Stimulated activated naive CD8-positive, alpha-beta T cell treated with anti-CD3 and anti-CD28 coated beads, Interleukin-15, amount 100 ng/mL, for 72 hours (primary cell): ENCODE measurements at places on chromosomes 3 and 15.
A peak's percentile ranks its signal among the peaks of the same experiment; 100 is the strongest.

DNA sequence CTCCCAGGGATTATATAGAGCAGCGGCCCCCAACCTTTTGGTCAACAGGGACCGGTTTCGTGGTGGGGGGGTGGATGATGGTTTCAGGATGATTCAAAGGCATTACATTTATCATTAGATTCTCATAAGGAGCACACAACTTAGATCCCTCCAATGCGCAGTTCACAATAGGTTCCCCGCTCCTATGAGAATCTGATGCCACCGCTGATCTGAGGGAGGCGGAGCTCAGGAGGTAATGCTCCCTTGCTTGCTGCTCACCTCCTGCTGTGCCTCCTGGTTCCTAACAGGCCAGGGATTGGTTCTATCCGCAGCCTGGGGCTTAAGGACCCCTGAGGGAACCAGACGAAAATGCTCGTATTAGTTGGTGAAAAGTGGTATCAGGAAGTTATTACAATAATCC, 1.3 kb upstream of the HACD2 start:
- DNase-seq = peak; percentile 28

DNA sequence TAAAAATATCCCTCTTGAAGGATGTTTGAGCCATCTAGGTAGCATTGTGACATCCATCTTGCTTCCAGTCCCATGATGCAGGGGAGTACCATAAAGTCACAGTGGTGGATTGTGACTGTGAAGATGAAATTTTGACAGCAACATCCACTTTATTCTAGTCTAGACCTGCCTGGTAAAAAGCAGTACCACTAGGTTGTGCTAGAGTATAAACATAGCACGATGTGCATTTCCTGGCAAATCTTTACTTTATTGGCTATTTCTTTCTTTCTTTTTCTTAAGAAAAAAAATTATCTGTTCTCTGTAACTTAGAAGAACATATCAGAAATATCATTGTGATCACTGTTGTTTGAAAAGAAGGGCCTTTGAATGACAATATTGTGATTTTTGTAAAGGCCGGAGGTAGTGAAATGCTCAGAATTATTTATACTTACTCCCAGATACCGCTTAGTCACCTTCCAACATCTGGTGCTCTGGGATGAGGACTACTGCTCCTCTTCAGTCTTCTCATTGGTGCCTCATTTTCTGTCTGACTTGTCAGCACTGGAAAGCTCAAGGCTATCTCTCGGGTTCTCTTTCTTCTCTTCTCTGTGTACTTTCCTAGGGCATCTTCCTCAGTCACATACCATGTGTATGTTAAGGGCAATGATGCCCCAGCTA, 35.6 kb downstream of the AGBL1 start:
- DNase-seq = no peak

DNA sequence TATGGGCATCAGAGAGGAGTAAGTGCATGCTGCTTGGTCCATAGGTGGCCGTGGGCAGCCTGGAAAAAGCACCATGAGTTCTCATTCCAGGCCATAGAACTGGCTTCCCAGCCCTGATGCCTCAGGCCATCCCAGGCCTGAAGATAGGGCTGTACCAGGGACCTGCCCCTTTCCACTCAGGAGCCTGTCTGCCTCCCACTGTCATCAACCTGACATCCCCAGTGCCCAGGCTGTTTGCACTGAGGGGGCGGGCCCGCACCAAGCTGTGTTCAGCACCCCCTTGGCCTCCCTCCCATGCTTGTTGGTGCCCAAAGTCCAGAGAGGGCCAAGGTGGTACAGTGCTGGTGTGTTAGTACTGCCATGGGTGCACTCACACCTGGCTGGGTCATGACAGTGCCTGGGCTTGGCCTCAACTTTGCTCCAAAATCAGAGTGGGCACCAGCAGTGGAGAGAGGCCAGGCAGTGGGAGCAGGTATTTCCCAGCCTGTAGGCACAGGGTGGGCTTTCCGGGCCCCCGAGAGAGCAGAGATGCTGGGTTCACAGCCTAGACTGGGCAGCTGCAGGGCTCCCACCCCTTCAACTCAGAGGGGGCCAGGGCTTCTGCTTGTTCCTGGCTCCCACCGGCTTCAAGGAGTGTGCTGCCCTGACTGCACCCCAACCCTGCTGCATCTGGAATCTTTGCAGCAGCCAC, 556.1 kb downstream of the SI start:
- DNase-seq = no peak

GRCh38 chr15:85616549-85617110, 178.1 kb downstream of the KLHL25 start:
- no peak for DNase-seq

DNA sequence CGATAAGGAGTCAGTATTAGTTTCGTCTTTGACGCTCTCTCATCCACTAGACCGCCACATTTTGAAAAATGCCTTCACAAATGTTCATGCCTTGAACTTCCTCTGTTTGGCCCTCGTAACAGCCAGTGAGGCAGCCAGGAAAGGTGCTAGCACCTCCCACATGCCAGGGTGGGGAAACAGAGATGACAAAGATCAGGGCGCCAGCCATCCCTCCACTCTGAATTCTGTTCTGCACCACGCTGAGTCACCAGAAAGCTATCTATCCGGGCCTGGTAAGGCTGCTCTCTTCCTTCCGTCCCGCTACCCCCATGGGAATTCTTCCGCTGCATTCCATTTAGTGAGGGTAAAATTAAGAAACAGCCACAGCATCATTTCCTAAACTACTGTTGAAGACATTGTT, 31.3 kb upstream of the BCL2L10 start:
- DNase-seq = no peak

GRCh38 chr15:83694015-83694414, 40.1 kb downstream of the ADAMTSL3 start:
- DNase-seq = no peak

GRCh38 chr15:48976444-48977088, 12.8 kb upstream of the SHC4 start:
- no peak for DNase-seq

GRCh38 chr3:192597506-192597905, 129.8 kb downstream of the FGF12 start:
- no peak for DNase-seq

GRCh38 chr3:177591379-177591778, 394.1 kb upstream of the TBL1XR1 start:
- no peak for DNase-seq

GRCh38 chr15:53716909-53717876, 42.3 kb downstream of the WDR72 start:
- DNase-seq = no peak

DNA sequence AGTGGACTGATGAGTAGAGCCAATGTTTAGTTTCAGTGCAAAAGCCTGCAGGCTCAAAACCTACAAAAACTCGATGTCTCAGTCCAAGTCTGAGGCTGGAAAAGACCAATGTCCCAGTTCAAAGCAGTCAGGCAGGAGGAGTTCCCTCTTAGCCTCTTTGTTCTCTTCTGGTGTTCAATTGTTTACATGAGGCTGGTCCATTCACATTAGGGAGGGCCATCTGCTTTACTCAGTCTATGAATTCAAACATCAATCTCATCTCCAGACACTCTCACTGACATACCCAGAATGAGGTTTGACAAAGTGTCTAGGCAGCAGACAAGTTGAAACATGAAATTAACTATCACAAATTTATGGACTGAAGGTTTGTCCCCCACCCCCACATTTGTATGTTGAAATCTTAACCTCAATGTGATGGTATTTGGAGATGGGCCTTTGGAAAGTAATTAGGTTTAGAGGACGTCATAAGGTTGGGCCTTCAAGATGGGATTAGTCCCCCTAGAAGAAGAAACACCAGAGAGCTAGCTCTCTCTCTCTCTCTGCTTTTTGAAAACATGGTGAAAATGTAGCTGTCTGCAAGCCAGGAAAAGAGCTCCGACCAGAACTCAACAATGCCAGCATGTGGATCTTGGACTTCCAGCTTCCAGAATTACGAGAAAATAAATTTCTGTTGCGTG, 438.5 kb upstream of the RGMA start:
- no peak for DNase-seq

- no peak for DNase-seq
Observed at GRCh38 chr3:55690726-55691125, 203.6 kb upstream of the WNT5A start.

GRCh38 chr3:52663098-52663497, 22.6 kb downstream of the PBRM1 start:
- DNase-seq = no peak

DNA sequence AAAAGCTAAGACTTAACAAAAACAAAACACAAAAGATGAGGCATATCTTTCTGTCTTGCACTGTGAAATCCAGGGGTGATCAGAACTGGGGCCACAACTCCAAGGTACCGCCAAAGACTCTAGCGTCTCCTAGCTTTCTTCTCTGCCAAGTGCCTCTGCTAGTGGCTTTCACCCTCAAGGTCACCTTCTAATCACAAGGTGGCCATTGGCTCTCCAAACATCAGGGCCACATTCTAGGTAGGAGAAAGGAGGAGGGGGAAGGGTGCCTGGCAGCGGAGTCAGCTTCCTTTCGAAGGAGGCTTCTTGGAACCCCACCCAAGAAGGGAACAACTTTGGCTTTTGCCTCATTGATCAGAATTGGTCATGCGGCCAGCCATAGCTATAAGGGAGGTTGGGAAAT, 168.8 kb upstream of the SMAD3 start:
- DNase-seq = no peak

DNA sequence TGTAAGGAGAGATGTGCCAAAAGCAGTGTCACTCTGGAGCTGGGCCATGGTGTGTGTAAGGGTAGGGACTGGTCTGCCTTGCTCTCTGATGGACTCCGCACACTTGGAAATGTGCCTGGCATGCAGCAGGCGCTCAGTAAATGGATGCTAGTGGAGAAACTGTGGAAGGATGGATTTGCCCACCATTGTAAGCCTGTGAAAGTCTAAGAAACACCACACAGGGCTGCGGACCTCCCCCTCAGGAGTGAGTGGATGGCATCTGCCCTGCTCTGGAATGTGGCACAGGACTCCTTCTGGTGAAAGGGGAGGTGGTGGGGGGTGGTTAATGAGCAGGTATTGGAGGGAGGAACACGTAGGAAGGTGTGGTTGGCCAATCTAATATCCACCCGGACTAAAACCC, 62.2 kb upstream of the ACAN start:
- DNase-seq = no peak

GRCh38 chr3:151282921-151283320, 4.6 kb upstream of the P2RY14 start:
- DNase-seq = no peak

- DNase-seq = no peak
Observed at GRCh38 chr3:85721409-85722145, 762.8 kb downstream of the CADM2 start.

DNA sequence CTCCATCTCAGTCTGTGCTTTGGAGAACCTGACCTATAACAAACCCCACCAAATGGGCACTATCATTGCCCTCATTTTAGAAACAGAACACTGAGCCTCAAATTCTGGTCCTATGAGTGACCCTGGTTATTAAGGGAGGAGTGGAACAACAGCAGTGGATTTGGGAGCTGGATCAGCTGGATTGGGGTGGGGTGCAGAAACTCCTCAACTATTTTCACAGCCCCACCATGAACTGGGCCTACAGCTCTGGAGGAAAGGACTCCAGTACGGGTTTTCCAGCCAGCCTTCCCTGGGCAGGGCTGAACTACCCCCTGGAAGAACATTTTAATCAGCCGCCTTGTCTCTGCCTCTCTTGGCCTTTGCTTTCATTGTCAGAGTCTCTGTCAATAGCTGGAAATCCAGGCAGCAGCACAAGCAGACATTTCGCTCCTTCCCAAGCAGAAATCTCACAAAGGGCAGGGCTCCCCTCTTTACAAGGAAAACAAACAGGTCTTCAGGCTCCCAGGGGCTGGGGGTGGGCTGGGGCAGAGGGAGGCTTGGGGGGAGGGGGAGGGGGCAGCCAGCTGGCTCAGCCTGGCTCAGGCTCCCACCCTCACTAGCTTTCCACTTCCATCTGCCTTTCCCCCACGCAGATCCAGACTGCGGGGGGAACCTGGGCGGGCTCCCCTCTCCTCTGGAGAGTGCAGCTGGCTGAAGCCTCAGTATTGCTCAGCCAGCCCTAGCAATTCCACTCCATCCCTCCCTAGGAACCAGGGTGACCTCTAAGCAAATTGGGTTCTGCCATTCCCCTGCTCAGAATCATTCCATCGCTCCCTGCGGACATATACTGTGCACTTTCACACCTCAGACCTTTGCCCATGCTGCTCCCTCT, 13.7 kb upstream of the TLE3 start:
- DNase-seq = no peak

DNA sequence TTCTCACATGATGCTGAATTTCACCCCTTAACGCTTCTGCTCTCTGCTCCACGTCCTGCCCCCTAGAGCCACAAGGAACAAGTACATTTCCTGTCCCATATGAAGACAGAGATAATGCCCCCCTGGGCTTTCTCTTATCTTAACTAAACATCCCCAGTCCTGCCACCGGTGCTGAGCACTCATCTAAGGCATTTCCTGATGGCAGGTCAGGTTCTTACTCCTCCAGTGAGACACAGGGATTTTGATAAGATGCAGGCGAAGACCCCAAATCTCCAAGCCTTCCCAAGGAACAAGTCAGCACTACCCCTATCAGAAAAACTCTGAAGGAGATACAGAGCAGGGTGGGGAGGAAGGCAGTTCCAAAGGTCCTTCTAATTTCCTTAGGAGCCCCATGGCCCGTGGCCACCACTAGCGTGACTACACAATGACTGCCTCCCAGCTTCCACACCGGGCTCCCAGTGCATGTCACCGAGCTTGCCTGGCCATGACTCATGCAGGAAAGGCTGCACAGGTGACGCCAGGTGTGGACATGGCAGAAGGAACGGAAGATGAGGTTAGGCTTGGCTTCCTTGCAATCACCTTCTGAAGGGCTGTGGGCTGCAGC, 152.9 kb downstream of the XXYLT1 start:
- no peak for DNase-seq

- DNase-seq = no peak
Observed at GRCh38 chr3:180058238-180058637, 21.5 kb upstream of the PEX5L start.

GRCh38 chr3:77014226-77014625, 25.7 kb upstream of the ROBO2 start:
- no peak for DNase-seq

GRCh38 chr3:23888617-23889228, 28.1 kb downstream of the NKIRAS1 start:
- DNase-seq = no peak

GRCh38 chr3:154657218-154657617, 227.2 kb upstream of the GPR149 start:
- DNase-seq = no peak

DNA sequence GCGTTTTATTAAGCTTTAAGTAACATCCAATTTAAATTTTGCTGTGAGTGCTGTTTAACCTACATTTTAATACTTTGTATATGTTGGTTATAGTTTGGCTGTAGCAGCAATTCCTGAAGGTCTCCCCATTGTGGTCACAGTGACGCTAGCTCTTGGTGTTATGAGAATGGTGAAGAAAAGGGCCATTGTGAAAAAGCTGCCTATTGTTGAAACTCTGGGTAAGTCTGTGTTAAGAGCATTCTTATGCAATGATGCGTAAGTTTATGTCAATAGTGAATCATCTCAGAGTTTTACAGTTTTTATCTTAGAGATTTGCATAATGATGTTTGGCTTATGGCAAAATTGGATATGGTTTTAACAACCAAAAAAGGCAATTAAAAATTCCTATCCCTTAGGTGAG, 62.7 kb downstream of the ASTE1 start:
- no peak for DNase-seq

GRCh38 chr3:52406791-52407510, 38.0 kb downstream of the SEMA3G start:
- DNase-seq = no peak
